ENCODE measurements at places on chromosomes 16 and 17.
A peak's percentile ranks its signal among the peaks of the same experiment; 100 is the strongest.

- no peak for DNase-seq
These were observed 17.1 kb downstream of the MYLK3 start for GRCh38 chr16:46730801-46731690.

- peak; percentile 15 for DNase-seq
These were observed 10.2 kb upstream of the FAM83G start for GRCh38 chr17:19014628-19015215.

GRCh38 chr17:8934346-8934745, 31.2 kb downstream of the PIK3R5 start:
- no peak for DNase-seq

GRCh38 chr16:1331712-1332617, 1.5 kb upstream of the BAIAP3 start:
- DNase-seq, result peak; percentile 79

DNA sequence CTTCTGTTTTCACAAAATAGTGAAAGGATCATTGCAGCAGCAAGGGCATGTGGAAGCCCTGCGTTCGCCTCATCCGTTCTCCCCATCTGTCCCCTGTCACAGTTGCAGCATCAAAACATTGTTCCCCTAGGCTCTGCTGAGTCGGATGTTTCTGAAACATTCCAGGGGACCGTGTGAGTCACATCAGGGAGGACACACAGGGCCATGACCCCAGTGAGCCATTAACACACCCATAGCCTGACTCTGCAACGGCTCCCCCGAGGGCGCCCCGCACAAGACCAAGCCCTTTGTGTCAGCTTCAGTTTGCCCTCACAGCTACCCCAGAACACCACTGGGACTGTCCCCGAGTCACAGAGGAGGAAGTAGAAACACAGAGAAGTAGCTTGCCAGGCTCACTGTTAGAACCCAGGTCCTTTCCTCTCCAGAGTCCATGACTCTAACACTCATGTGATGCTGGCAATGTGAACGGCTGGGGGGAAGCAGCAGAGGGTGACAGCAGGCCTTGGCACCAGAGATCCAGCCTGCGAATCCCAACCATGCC, 63.3 kb upstream of the HSBP1 start:
- DNase-seq, result no peak

GRCh38 chr16:8854298-8854948, 14.4 kb downstream of the CARHSP1 start:
- DNase-seq, result no peak

DNA sequence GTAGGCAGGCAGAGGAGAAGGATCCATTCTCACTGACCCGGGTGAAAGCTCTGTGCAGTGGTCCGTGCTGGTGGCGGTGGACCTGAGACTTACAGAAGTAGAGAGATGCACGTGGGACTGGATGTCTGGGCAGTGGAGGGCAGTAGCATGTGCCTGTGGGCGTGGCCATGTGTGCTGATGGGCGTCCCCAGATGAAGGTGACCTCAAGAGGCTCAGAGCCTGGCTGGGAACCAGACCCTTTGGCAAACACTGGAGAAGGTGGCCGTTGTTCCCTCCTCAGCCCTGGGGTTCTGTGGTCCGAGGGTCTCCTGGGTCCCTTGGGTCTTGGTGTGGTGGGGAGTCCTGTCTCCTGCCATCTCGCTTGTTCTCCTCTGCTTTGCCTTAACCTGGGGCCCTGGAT, 15.6 kb downstream of the WSCD1 start:
- DNase-seq, result no peak

Measured in amniotic epithelial cell (primary cell).